Activated CD8-positive, alpha-beta memory T cell treated with anti-CD3 and anti-CD28 coated beads for 4 hours (primary cell): ENCODE measurements at places on chromosomes 16 and 17.

- no peak for DNase-seq
These were observed 195.8 kb downstream of the SNX29 start for GRCh38 chr16:12172343-12172742.

- no peak for DNase-seq
These were observed 9.7 kb downstream of the IRX6 start for GRCh38 chr16:55333684-55334083.

DNA sequence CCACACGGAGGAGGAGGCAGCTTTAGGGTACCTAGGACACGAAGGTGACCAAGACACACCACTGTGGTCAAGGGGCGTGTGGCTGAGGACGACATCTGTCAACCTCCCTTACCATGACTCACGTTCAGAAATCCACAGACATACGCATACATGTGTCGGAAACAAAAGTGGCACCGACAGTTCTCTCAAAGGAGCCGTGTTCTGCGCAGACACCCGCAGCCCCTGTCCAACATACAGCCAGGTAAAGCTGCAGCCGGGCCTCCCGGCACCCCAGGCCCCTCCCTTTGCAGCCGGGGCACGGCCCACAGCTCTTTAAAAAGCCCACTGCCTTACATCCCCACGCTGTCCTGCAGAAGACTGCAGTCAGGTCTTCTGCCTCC lies 40.5 kb upstream of the KLHDC4 start:
- no peak for DNase-seq

DNA sequence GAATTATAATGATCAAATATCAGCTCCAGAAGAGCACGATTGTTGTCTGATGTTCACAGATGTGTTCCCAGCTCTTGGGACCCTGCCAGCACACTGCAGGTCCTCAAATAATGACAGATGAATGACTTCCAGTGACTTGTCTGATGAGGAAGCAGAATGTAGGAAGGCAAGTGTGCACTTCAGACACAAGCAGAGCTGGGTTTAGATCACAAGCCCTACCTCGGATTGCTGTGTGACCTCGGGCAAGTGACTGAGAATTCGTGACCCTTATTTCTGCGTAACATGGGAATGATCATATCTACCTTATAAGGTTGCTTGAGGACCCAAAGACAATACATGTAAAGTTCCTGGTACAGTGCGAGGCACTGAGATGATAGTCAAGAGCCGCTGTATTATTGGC lies 182.2 kb downstream of the ABCC12 start:
- no peak for DNase-seq

- no peak for DNase-seq
These were observed 48.8 kb downstream of the PITPNM3 start for GRCh38 chr17:6507535-6507934.

DNA sequence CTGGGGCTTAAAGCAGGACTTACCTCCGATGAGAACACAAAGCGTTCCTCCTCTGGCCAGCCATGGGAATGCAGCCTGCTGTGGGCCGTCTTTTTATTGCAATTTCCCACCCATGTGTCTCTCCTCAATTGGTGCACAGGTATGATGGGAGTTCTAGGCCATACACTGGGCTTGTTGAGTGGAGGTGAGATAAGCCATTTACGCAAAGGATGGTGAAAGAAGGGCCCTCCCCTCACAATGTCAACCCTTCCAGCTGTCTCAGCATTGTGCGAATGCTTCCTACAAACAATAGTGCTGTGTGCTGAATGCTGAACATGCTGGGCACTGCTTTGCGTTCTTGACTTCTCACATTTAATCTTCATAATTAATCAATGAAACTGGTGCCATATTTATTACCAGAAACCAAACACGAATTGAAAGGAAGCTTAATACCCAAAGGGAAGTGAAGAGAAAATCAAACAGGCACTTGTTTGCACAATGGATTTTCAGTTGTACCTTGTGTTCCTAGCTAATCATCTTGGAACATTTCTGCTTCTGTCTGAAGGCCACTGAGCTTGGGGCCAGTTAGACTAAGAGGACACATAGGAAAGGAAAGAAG lies at the start of gene GP2:
TSS of gene GP2 (minus strand) at position 70 of the 598 bp plus-strand sequence. CDS start 1,082 bp downstream, outside the sequence.
- no peak for DNase-seq

DNA sequence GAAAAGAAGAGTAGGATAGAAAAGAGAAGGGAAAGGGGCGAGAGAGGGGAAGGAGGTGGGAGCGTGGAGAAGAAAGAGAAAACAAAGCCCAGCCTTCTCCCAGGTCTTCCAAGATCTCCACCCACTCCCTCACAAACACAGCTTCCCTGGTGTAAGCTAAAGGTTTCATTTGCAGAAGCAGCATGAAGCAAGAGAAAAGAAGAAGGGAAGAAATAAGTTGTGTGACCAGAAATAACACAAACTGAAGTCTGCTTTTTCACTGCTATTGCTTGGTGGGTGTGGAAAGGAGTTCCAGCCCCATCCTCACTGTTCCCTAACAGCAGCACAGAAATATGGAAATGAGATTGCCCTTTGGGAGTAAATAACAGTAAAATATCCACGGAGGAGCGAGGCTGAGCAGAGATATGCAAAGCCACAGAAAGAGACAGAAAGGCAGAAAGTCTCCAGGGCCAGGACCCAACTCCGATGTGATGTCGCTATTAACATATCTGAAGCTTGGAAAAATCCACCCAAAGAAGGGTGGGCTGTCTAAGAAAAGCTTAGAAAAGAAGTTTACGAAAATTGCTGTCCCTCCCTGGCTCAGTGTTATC lies 10.3 kb upstream of the GAS7 start:
- no peak for DNase-seq

GRCh38 chr16:3364774-3365427 lies 9.2 kb downstream of the OR2C1 start:
- DNase-seq, result peak; percentile 66

DNA sequence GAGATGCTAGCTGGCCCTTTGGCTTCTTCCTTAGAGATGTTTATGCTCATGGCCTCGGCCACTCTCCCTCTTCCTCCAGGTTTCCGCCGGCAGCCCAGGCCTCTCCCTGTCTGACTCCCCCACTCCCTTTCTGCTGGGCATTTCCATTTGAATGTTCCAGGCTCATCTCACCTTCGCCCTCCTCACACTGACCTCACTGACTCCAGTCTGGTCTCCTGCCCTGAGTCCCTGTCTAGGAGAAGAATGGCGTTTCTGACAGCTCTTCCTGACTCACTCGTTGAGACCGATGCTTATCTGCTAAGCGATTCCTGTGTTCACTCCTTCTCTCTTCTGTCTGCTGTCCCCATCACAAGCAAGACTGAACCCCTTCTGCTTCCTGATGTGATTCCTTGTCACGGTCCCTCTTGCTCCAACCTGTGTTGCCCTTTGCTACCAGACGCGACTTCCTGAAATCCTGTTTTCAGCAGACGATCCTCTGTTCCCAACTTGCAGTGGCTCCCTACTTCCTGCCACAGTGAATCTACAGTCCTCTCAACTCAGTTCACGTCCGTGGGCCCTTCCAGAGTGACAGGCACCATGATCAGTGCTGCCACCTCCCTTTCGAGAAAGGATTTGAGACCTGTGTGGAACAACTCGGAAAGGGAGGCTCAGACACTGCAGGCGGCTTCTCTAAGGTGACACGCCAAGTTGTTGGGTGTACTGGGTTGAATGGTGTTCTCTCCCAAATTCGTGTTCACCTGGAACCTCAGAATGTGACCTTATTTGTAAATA lies 176.4 kb downstream of the MSI2 start:
- DNase-seq, result no peak

GRCh38 chr16:2082983-2083364 lies 35.2 kb downstream of the TSC2 start:
- DNase-seq, result no peak

DNA sequence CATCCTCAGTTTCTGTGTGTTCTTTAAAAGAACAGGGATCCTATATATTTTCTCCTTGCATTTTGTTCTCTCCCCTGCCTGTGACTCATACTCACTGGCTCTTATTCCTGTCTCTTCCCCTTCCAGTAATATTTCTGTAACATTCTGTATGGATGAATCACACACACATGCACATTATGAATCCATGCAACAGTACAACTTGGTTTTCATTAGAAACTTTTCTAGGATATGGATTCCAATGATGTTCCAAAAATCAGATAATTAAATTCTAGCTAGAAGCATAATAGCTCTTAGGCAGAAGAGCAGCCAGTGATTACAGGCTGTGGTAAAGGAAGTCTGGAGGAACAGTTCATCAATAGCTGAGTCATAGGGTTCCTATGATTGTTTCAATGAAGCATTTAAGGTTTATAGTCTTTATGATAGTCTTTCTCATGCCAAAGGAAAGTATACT lies 119.6 kb upstream of the PMFBP1 start:
- no peak for DNase-seq

GRCh38 chr16:6189216-6189615 lies 1091.6 kb upstream of the EEF2KMT start:
- DNase-seq, result no peak

- DNase-seq, result no peak
These were observed 1.8 kb upstream of the CLUAP1 start for GRCh38 chr16:3498988-3499387.

DNA sequence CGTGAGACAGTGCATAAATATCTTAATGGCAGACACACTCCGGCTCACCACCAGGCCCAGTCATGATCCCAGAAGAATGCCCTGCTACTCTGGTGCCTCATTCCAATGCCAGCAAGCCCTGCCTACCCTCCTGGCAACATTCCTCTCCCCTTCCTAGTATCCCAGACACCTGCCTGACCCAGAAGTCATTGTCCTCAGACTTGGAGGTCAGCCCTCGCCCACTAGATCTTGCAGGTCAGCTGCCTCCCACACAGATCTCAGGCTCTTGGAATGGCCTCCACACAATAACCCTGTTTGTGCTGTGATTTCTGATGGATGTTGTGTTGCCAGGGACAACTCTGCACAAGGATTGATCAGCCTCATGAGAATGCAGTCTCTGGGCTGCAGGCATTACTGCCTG lies 1.8 kb upstream of the TEX2 start:
- no peak for DNase-seq

GRCh38 chr17:74807925-74808324 lies 31.8 kb upstream of the NAT9 start:
- no peak for DNase-seq

- DNase-seq, result no peak
These were observed 86.0 kb downstream of the IRF8 start for GRCh38 chr16:85984947-85985451.

GRCh38 chr17:7497228-7497627 lies 13.1 kb downstream of the POLR2A start:
- no peak for DNase-seq
